T-helper 2 cell treated with Interferon-gamma antibody and Interleukin-4, amounts not matched to agents 100 ng/mL and 5 ng/mL, for 36 hours (primary cell): ENCODE measurements at places on chromosomes 3 and 15. TPM values are rescaled to one million over a fixed set of nuclear protein-coding genes. Genes with fewer than 3 reads are reported as not detected.

The FANCD2 gene
- total RNA-seq, result 56.6 and 61.9 TPM in 2 replicates

The PLD1 gene
- total RNA-seq, result 0.55 and 1.2 TPM in 2 replicates

The CPLX3 gene
- total RNA-seq, result 0.25 TPM in 2 replicates

The RPP14 gene
- total RNA-seq, result 16.9 and 18.2 TPM in 2 replicates

The ADAMTSL3 gene
- total RNA-seq, result 0.07 TPM in 1 of 2 replicates, not detected in the other

The DNAJC17 gene
- 41.5 and 43.2 TPM in 2 replicates for total RNA-seq

The TM6SF1 gene
- total RNA-seq, result 3.5 and 5.1 TPM in 2 replicates

The MFN1 gene
- 23.4 and 32.2 TPM in 2 replicates for total RNA-seq

The SELENOT gene
- 120 and 128 TPM in 2 replicates for total RNA-seq

The SQOR gene
- total RNA-seq, result 92.6 and 98.4 TPM in 2 replicates

The ACKR4 gene
- not detected in 2 replicates for total RNA-seq

The CCDC191 gene
- total RNA-seq, result 3.0 TPM in 2 replicates

The INSYN1 gene
- total RNA-seq, result not detected in 2 replicates

The OCA2 gene
- not detected in 2 replicates for total RNA-seq

The FETUB gene
- total RNA-seq, result not detected in 2 replicates
